NCI-H2107 (cell line): ENCODE measurements at places on chromosomes 16 and 17.
A peak's percentile ranks its signal among the peaks of the same experiment; 100 is the strongest.

- DNase-seq: no peak
These were observed 11.4 kb downstream of the TAX1BP3 start for GRCh38 chr17:3656755-3657587.

GRCh38 chr16:84061236-84061819 is 18.7 kb upstream of the SLC38A8 start:
- no peak for DNase-seq

- DNase-seq: no peak
These were observed 20.0 kb downstream of the SLC43A2 start for GRCh38 chr17:1608676-1609075.

GRCh38 chr16:50706250-50706649 is 12.8 kb downstream of the NOD2 start:
- DNase-seq: no peak

DNA sequence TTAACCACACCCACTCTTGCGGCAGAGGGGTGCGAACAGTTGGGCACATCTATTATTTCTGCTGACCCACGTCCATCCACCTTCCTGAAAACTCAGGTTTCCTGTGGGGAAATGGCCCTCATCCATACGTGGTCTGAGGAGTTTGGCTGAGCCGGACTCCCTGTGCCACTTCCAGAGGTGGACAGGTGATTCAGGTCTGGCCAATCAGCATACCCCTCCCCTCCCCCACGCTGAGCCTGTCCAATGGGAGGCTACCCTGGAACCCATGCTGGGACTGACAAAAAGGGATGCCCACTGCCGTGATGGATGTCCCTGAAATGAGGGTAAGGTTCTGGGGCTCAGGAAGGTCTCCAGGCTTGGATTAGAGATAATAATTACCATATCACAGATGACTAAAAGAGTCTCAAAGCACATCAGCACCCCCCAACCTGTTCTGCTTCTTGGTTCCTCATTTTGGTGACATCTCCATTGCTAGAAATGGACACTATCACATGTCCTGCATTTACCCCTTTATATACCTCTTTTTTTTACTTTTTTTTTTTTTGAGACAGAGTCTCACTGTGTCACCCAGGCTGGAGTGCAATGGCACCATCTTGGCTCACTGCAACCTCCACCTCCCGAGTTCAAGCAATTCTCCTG is 5.3 kb upstream of the MAPK7 start:
- no peak for DNase-seq

- DNase-seq: no peak
These were observed 4.1 kb downstream of the SRSF1 start for GRCh38 chr17:58002973-58003372.

DNA sequence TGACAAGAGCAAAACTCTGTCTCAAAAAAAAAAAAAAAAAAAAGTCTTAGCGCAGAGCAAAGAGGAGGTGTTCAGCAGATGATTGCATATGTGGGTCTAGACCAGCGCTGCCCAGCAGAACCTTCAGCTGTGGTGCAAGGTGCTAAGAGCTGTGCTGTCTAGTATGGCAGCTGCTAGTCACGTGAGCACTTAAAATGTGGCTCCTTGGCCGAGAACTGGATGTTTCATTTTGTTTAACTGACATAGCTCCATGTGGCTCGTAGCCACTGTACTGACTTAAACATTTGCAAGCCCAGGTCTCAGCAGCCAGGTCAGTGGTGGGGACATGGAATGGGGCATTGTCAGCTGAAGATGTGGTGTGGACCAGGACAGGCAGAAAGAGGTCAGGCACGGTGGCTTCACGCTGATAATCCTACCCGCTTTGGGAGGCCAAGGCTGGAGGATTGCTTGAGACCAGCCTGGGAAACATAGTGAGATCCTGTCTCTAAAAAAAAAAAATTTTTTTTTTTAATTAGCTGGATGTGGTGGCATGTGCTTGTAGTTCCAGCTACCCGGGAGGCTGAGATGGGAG is 9.2 kb downstream of the C1QTNF1 start:
- no peak for DNase-seq

DNA sequence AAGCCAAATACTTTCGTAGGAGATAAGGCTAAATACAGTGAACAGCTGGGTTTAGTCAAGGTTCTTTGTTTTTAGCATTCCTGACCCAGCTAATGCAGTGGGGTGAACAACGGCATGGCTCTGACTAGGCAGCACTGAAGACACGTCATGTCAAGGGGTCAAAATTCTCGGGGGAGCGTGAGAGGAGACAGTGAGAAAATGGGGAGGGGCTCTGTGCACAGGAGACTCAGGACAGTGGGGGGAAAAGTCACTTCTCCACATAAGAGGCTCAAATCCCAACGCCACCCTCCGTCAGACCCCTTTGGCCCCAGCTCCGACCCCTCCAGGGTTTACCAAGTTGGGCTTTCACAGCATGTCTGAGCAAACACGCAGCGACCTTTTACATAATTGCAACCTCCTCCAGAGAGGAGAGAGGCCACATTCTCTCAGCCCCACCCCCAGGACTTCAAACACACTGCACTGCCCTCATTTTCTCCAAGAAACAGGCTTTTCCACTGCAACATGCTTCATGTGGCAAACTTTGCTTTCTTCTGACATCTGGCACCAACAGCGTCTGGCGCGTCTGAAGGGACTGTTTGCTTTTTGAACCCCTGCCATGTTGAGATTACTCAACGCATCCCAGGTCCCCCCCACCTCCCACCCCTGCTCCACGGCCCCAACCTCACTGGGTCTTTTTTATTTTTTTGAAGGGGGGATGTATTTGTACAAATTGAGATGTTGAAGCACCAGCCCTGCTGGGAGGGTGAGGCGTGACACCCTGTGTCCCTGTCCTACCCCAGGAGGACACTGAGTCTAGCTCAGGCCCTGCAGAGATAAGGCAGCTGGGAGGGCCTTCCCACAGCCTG is 30.0 kb downstream of the AXIN2 start:
- DNase-seq: no peak

DNA sequence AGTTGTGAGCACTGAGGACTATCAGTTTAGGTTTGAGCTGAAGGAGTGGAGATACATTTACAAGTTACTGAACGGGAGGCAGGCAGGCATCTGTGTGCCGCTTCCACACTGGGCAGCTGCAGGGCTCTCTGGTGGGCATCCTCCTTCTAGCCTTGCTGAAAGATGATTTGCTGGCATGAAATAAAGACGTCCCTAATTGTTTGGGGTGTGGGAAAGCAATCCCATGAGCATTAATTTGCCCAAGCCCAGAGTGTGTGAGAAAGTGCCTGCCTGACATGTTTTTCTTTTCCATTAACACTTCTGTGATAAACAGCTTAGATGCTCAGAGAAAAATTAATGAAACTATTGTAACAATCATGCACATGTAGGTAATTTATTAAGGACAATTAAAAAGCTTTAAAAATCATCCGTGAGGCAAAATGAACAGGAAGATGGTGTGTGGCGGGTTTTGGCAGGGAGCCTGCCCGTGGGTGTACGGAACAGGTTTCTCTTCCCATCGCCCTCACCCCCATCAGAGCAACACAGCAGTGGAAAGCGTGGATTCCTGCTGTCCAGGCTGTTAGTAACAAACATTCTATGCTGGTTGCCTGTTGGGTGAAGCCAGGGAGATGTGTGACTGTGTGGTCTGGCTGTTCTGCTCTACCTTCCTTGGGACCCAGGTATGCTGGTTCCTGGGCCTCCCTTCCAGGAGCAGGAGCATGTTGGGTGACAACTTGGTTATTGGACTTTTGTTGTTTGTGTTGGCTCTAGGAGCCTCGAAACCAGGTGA is 191.9 kb downstream of the MSI2 start:
- DNase-seq: no peak

- DNase-seq: peak; percentile 34
These were observed 5.5 kb upstream of the COIL start for GRCh38 chr17:56966338-56966737.

DNA sequence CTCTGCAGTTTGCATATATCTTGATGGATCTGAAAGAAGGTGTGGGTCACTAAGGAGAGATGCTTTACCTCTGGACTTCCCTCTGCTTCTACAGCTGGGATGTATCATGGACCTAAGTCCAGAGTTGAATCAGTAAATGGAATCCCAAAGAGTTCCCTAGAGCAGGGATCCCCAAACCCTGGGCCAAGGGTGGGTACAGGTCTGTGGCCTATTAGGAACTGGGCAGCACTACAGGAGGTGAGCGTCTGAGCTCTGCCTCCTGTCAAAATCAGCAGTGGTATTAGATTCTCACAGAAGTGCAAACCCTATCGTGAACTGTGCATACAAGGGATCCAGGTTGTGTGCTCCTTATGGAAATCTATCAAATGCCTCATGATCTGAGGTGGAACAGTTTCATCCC is 39.3 kb downstream of the NKD1 start:
- no peak for DNase-seq

DNA sequence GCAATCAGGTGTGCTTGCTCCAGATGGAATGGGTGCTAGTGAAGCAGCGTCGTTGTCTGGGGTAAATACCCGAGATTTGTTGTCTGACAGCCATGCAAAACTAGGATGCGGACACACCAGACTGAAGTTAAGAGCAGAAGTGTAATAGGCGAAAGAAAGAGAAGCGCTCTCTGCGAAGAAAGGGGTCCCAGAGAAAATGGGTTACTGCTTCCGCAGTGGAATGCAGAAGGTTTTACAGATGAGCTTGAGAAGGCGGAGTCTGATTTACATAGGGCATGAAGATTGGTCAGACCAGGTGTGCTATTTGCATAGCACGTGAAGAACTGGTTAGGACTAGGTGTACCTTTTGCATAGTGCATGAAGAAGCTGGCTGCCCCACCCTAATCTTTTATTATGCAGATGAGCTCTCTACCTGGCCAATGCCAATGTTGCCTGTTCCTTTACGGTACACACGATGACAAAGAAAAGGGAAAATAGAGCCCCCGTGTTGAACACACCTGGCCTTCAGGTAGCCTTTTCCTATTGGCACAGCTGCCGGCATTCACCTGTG is 32.0 kb upstream of the SNN start:
- no peak for DNase-seq
